Activated T-helper 17 cell treated with anti-CD3 and anti-CD28 coated beads, Interleukin-2, amount 50 U/mL, for 72 hours (primary cell): ENCODE measurements at places on chromosomes 13 and 19.

- no peak for ATAC-seq
These were observed 20.9 kb upstream of the CEBPA start for GRCh38 chr19:33323093-33323820.

DNA sequence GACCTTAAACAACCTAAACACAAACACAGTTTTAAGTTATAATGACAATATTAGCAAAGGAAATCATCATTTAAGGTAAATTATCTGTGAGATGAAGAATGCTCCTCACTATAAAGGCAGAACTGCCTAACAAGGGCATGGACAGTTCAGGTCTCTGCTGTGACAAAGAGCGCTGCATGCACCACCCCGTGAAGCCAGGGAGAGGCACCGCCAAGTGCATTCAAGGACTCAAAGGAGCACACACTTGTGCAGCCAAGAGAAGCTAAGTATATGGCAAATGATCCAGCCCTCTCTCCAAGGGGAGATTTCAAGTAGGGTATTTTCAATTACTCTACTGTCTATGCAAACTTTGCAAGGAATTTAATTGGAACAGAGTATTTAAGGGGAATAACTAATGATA lies 126.0 kb downstream of the RAP2A start:
- ATAC-seq, result no peak

DNA sequence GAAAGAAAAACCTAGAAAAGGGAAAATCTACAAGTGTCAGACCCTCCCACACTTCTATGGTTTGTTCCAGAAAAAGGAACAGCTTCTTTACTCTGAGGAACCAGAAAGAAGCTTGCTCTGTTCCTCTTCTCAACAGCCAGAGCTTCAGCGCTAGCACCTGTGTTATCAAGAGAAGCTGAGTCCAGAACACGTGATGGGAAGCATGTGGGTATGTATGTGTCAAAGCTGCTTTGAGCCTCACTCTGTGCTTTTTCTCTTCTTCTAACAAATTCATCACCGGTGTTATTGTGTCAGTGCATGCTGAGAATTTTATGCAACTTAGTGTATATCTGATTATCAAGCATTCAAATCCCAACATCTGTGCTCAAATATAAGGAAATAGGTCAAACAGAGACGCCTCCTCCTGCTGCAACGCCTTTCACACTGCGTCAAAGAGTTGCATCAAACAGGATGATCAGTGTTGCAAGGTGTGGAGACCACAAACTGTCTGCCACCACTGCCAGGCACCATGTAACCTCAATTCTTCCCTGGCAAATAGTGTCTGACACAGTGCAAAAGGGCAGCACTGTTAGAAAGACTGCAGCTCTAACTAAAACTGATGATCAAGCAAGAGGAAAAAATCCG lies 83.9 kb downstream of the LRRC63 start:
- peak; percentile 85 for ATAC-seq

GRCh38 chr13:107799001-107799400 lies 416.3 kb downstream of the LIG4 start:
- no peak for ATAC-seq

GRCh38 chr13:91609353-91609752 lies 210.9 kb downstream of the GPC5 start:
- no peak for ATAC-seq

DNA sequence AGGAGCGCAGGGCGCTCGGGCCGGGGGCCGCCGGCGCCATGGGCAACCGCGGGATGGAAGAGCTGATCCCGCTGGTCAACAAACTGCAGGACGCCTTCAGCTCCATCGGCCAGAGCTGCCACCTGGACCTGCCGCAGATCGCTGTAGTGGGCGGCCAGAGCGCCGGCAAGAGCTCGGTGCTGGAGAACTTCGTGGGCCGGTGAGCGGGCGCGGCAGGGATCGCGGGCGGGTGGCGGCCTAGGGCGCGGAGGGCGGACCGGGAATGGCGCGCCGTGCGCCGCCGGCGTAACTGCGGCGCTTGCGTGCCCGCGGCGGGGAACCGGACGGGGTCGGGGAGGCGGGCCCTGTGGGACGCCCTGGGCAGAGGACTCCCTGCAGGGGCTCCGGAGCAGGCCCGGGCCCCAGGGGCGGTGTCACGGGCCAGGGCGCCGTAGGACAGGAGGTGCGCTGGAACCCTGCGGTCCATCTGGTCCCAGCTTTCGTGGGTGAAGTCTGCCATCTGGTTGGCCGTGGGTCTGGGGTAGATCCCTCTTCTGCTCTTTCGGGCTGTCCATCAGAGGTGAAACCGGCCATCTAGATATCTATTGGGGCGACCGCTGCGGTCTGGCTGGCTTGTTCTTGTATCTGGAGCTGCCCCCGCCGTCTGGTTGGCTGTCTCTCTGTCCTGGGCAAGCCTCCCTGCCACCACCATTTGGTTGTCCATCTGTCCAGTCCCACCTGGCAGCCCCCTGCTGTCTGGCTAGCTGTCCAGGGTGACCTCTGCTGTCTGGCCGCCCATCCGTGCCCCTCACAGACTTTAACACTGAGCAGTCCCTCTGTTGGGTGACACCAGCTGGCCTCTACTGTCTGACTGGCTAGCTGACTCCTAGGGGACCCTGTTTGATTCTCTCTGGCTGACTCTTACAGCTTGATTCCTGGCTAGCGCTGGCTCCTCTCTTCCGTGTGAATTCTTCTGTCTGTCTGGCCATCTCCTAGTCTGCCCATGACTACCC lies 622 bp downstream of the DNM2 start:
- ATAC-seq, result peak; percentile 12
